ENCODE measurements at places on chromosomes 12 and 14.

DNA sequence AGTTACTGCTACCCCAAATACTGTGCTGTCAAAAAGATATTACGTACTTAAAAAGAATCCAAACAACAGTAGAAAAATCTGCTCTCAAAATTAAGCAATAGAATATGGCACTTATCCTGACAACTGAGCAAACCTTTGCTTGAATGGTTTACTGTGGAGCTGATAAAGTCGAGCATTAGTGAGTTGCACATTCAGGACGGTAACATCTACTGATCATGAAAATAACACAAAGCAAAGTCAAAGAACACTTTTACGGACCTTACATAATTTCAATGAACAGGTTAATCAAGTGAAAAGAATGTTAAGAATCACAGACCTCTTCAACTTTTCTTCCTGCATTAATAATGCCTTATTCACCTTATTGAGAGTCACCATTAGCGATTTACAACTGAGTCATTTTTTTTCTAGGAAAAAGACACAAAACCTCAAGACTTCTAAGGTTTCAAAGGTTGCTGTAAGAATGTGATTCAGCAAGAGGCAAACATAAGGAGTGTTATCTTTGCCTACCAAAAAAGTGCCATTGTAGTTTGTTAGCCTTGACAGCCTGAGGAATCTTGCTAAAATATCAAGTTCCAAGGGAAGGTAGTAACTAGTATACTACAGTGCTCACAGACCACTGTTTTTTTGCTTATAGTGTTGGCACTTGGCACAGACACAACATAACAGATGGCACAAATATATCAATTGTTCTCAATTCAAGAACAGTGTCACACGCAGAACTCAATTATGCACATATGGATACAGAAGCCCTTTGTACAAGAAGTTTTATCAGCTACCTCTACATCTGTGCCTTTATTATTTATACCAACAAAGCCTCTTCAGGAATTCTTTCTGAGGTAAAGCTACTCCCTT lies 334.2 kb upstream of the RPL10L start:
- DNase-seq = no peak

- DNase-seq = no peak
These were observed 11.2 kb downstream of the FIGNL2 start for GRCh38 chr12:51837286-51837685.

DNA sequence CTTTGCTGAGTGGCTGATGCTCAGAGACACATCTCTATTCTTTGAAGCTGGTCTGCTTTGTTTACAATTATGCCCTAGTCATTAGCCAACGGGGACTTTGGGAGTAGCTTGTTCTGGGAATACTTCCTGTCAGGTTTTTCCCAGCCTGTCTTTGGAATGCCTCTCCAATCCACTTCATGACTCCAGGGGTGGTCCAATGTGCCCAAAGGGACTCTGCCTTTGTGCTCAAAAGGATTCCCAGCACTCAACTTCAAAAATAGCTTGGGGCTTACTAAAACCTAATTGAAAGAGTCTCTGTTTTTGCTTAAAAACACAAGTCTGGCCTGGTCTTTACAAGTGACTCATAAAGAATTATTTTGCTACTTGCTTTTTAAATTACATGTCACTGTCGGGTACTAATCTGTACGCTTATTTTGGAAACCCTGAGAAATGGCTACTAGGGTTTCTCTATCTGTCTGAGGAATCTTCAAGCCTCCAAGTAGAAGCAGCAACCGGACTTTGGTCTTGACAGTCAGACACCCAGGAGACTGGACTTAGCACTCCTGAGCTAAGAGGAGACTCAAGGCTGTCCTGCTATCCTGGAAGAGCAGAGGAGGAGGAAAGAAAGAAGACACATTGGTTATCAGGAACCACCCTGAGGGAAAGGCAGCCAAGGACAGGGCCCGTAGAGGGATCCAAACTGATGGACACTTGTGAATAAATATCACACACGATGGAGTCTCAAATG lies 20.7 kb downstream of the PHLDA1 start:
- no peak for DNase-seq

DNA sequence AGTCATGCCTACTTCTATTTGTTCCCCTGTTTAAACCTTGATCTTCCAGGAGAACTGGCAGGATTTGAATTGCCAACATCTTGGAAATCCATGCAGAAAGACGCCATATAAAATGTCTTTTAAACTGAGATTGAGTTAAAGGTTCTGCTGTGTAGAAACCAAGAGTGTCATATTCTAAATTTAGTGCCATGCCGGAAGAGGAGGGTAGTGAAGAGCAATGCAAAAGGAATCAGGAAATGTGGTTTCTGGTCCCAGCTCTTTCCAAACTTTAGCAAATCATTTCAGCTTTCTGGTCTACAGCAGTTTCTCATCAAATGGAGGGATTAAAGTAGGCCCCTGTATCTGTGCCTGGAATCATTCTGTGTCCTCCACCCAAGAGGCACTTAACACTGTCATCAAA lies 85.7 kb downstream of the BTG1 start:
- DNase-seq = no peak

GRCh38 chr12:62267480-62267879 lies 7.3 kb downstream of the USP15 start:
- DNase-seq = no peak
